Psoas muscle (tissue), 8 donors: ENCODE measurements at places on chromosomes 5 and 9. TPM values are rescaled to one million over a fixed set of nuclear protein-coding genes. Genes with fewer than 3 reads are reported as not detected.

The PDE6A gene
- 0.04 TPM for total RNA-seq

The EQTN gene
- not detected for total RNA-seq

The PCDHA4 gene
- not detected for total RNA-seq

The MLANA gene
- not detected for total RNA-seq

The FKTN gene
- total RNA-seq, result 7.4 TPM

The MATR3 gene
- 96.5 TPM for total RNA-seq

The CNTNAP3B gene
- 1.1 TPM for total RNA-seq

The SPINK4 gene
- total RNA-seq, result not detected

The PCDHA8 gene
- total RNA-seq, result not detected

The GNA14 gene
- 1.1 TPM for total RNA-seq

The C5 gene
- total RNA-seq, result 0.22 TPM

The SERF1A gene
- total RNA-seq, result 5.5 TPM

The TNFAIP8 gene
- total RNA-seq, result 0.73 TPM

The FAM81B gene
- total RNA-seq, result not detected

The ABCA1 gene
- 8.2 TPM for total RNA-seq

The RASGEF1C gene
- total RNA-seq, result not detected

The SLC34A3 gene
- not detected for total RNA-seq

The UBE2QL1 gene
- total RNA-seq, result 20.3 TPM
